Naive thymus-derived CD8-positive, alpha-beta T cell (primary cell): ENCODE measurements at places on chromosomes 16 and 17.

- DNase-seq = no peak
Observed at GRCh38 chr16:48619547-48619946, 9.6 kb upstream of the N4BP1 start.

GRCh38 chr16:86044241-86044671 lies 145.3 kb downstream of the IRF8 start:
- DNase-seq = peak; percentile 37

DNA sequence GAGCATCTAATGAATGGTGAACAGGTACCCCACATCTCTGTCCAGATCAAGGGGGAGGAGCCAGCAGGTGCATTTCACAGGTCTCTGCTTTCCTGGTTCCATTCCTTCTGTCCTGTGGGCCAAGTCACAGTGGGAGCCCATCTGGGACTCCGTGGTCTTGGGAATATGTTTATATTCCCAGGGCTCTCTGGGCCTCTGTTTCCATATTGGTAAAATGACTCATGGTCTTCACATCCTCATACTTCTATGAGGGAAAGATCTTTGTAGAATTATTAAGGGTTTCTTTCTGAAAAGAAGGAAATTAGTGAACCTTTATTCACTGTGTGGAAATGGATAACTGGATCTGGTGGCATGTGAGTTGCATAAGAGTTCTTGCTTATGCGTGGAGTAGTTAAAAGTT lies 6.2 kb downstream of the MYOCD start:
- DNase-seq = no peak

GRCh38 chr16:74760007-74760767 lies 14.4 kb downstream of the FA2H start:
- no peak for DNase-seq

DNA sequence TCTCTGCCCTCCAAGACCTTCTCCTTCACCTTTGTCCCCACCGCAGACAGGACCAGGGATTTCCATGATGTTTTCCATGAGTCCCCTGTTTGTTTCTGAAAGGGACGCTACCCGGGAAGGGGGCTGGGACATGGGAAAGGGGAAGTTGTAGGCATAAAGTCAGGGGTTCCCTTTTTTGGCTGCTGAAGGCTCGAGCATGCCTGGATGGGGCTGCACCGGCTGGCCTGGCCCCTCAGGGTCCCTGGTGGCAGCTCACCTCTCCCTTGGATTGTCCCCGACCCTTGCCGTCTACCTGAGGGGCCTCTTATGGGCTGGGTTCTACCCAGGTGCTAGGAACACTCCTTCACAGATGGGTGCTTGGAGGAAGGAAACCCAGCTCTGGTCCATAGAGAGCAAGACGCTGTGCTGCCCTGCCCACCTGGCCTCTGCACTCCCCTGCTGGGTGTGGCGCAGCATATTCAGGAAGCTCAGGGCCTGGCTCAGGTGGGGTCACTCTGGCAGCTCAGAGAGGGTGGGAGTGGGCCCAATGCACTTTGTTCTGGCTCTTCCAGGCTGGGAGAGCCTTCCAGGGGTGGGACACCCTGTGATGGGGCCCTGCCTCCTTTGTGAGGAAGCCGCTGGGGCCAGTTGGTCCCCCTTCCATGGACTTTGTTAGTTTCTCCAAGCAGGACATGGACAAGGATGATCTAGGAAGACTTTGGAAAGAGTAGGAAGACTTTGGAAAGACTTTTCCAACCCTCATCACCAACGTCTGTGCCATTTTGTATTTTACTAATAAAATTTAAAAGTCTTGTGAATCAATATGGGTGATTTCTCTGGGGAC lies 12.2 kb downstream of the CX3CL1 start:
- DNase-seq = no peak

GRCh38 chr17:18999911-19000310 lies 4.7 kb downstream of the FAM83G start:
- no peak for DNase-seq

GRCh38 chr17:59107306-59107670 lies 608 bp upstream of the TRIM37 start:
- DNase-seq = no peak

DNA sequence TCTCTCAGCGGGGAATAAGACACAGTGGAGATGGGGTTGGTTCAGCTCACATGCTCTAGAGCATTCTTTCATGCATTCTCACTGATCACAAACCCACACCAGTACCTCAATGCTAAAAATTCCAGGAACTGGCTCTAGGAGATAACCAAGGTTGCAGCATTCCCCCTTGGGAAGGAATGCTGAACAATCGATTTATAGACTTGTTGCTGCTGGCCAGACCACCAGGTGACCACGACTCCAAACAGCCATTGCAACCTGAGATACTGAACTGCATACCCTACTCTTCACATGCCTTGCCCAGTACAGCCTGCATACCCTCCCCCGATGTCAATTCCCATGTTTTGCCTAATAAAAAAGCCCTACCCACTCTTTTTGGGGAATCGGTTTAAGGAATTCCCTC lies 75.1 kb upstream of the GPRC5B start:
- no peak for DNase-seq

- no peak for DNase-seq
Observed at GRCh38 chr17:66524877-66525276, 222.5 kb downstream of the PRKCA start.

DNA sequence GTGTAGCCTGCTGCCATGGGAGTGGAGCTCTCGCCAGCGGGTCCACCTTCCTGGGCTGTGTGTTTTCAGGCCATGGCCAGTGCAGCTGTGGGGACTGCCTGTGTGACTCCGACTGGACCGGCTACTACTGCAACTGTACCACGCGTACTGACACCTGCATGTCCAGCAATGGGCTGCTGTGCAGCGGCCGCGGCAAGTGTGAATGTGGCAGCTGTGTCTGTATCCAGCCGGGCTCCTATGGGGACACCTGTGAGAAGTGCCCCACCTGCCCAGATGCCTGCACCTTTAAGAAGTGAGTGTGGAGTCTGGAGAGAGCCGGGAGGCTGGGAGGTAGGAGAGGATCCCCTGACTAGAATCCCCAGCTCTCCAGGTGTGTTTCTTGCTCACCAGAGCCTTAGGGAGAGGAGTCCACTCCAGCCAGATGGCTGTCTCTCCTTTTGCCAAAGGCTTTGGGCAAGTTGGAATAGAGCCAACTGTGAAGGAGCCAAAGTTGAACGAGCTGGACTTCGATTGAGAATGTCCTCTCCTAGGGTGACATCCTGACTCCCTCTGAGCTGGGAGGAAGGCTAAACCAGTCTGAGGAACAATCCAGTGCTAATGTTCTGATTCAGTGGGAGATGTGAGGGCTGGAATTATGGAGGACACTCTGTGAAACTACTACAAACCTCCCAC lies 24.4 kb upstream of the EFCAB13 start:
- DNase-seq = no peak

- peak; percentile 94 for DNase-seq
Observed at GRCh38 chr17:7023576-7024401, 939 bp downstream of the BCL6B start.

DNA sequence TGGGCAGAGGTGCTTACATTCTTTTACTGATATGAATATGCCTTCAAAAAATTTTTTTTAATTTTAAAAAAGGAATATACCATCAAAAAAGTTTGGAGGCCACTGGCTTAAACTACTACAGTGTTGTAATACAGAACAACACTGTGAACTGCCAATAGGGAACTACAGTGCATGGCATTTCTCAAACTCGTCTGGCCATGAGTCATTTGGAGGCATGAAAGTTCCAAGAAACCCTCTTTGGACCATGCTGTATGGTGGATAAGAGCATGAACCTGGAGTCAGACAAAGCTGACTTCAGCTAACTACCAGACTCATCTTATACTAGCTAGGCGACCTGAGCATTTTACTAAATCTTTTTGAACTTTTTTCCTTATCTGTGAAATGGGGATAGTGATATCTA lies 9.2 kb upstream of the NF1 start:
- no peak for DNase-seq

- DNase-seq = no peak
Observed at GRCh38 chr17:31385428-31386285, 5.8 kb upstream of the RAB11FIP4 start.

DNA sequence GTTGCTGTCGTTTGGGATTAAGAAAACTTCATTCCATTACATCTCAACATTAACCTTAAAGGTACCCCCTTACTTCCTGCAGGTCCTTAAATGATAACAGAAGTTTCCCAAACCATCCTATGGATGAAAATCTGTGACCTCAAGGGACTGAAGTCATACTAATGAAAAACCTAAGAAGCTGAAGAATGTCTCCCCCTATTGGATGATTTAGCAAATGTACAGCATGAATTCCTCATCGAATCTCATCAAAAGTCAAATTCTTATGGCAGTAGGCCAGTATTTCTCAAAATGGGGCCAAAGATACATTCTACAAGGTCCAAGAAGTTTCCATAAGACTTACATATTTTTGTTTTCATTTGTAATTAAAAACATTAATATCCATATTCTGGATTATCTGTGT lies 13.5 kb downstream of the SCO1 start:
- no peak for DNase-seq

GRCh38 chr16:8998108-8998507 lies 34.4 kb upstream of the USP7 start:
- DNase-seq = no peak

DNA sequence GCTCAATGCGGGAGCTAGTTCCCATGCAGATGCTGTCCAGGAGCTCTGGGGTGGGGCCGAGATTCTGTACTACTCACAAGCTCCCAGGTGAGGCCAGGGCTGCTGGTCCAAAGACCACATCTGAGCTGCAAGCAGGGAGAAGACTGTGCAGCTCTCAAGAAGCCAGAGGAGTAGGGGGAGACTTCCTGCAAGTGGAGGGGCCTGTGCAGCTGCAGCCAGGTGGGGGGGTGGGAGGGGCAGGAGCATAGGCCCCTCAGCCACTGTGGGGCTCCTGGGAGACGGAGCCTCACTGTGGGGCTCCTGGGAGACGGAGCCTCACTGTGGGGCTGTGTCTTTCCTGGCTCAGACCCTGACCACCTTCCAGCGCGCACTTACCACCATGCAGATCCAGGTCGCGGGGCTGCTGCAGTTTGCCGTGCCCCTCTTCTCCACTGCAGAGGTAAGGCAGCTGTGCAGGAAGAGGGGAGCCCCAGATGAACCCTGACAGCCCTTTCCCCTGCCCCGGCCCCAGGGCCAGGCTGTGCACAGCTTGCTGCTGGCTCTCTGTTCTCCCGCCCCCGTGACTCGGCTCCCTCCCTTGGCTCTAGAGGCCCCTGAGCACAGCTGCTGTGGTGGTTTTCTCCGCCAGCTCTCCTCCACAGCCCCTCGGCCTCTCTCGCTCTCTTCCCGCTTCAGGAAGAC lies 24.3 kb upstream of the DNAI2 start:
- no peak for DNase-seq

- no peak for DNase-seq
Observed at GRCh38 chr17:57714665-57715180, 30.4 kb downstream of the CCDC182 start.

DNA sequence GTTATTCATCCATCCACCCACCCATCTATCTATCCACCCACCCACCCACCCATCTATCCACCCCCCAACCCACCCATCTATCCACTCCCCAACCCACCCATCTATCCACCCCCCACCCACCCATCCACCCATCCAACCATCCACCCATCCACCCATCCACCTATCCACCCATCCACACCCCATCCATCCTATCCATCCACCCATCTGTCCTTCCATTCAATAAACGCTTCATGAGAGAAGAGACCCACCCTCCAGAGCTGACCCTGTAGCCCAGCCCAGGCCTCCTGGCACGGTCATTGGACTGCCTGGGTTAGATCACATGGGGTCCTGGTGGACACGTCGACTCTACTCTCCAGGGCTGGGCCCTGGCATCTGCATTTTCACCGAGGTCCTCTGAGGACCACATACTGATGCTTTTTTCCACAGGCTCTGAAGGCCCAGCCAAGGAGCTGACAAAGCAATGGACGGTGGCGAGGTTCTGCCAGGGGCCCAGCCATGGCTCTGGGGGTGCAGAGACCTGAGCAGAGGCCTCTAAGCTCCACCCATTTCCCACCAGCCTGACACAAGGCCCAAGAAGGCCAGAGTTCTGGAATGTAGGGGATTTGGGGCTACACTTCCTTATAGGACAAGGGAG lies 41.3 kb upstream of the SLC38A10 start:
- DNase-seq = no peak

DNA sequence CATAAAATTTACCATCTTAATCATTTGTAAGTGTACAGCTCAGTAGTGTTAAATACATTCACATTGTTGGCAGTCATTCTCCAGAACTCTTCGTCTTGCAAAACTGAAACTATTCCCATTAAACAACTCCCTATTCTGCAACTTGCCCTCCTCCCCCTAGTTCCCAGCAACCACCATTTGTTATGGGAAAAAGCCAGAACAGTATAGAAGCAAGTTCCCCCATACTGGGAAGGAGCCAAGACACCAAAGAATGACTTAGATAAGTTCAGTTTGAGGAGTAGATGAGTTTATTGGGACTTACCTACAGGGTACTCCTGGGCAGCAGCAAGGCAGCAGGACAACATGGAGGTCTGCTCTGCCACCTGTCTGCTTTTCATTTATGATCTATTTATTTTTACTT lies 39.3 kb upstream of the TEKT1 start:
- DNase-seq = no peak

GRCh38 chr17:51761105-51761504 lies 397.4 kb downstream of the CA10 start:
- no peak for DNase-seq

GRCh38 chr16:49012961-49013726 lies 268.5 kb downstream of the CBLN1 start:
- no peak for DNase-seq

DNA sequence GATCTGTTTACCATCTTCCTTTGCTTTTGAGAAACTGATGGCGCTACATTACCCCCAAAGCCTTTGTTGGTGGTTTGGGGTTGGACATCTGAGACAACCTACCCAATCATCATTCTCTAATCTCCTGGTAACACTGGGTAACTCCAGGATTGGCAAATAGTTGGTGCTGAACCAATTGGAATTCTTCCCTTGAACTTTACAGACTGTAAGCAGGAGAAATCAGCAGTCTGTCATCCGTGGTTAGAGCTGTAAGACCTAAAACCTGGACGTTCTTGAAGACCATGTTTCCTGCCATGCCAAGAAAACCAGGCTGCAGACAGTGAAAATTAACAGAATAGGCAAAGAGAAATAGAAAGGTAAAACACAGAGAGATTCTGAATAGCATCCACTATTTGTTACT lies 398.8 kb upstream of the SALL1 start:
- no peak for DNase-seq

GRCh38 chr17:82003411-82004381 lies 19.0 kb downstream of the CENPX start:
- no peak for DNase-seq

GRCh38 chr17:79979221-79979741 lies 56.4 kb downstream of the TBC1D16 start:
- no peak for DNase-seq

DNA sequence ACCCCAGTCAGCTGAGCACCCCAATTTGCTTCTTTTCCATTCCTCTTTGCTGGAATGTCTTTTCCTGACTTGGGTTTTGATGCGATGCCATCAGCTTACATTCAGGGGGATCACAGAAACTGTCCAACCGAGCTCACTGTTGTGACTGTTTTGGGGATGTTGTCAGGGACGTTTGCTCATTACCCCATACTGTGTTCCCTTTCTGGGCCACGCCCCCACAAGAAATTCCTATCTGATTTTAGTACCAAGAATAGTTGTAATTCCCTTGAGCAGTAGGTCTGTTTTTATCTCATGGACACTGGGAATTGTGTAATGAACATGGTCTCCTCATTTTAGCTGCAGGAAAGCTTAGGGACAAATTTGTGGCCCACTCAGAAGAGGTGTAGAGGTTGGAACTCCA lies 2.6 kb upstream of the NTN1 start:
- DNase-seq = no peak

- no peak for DNase-seq
Observed at GRCh38 chr17:21283482-21284318, 811 bp upstream of the MAP2K3 start.
